Fibroblast of pulmonary artery (primary cell): ENCODE measurements at places on chromosomes 7 and 10.

- no peak for DNase-seq
Observed at GRCh38 chr10:14826076-14826829, 11.6 kb downstream of the CDNF start.

- DNase-seq: no peak
Observed at GRCh38 chr10:774661-775244, 85.3 kb upstream of the DIP2C start.

GRCh38 chr10:131210181-131210580 is 101.3 kb downstream of the TCERG1L start:
- no peak for DNase-seq

GRCh38 chr10:111762114-111762513 is 421.5 kb downstream of the GPAM start:
- no peak for DNase-seq

DNA sequence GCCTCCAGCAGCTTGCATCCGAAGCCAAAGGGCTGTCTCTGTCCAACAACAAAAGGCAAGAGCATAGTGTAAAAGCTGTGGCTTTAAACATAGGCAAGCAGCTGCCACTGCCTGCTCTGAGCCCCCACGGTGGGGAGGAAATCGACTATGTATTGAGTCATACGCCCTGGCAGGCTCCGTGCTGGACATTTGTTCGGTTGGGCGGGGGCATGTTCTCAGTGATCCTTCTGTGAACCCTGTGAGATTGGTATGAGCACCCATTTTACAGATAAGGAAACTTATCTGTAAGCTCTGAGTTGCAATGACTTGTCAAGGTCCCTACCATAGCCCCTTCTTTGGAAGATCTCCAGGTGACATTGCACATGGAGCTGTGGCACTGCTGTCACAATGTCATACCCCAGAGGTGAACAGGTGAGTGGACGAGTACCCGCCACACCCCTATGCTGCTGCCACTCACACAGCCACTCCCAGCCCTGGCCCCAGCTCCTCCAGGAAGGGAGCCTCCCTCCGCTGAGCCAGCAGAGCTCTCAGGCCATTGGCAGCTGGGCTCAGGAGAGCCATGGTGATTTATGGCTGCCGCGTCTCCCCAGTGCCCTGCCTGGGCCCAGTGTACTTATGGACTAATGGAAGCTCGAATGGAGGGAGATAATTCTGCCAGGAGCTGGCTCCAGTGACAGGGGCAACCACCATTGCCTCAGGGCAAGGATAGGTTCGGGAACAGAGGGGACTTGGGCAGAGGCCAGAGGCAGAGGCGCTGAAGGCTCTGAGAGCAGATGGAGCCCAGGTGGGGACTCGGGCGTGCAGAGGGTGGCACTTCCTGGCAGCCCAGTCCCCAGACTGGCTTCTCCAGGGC is 43.7 kb downstream of the UNC5B start:
- DNase-seq: peak; percentile 93

- DNase-seq: peak; percentile 74
Observed at GRCh38 chr10:103849880-103850571, 5.3 kb downstream of the SH3PXD2A start.

DNA sequence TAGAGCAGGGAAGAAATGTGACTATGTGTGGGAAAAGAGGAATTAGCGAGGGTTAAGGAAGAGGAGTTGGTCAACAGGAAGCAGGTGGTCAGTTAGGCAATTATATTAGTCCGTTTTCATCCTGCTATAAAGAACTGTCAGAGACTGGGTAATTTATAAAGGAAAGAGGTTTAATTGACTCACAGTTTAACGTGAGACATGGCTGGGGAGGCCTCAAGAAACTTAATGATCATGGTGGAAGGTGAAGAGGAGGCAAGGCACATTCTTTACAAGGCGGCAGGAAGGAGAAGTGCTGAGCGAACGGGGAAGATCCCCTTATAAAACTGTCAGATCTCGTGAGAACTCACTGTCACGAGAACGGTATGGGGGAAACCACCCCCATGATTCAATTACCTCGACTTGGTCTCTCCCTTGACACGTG is 35.0 kb downstream of the RAMP3 start:
- DNase-seq: no peak

DNA sequence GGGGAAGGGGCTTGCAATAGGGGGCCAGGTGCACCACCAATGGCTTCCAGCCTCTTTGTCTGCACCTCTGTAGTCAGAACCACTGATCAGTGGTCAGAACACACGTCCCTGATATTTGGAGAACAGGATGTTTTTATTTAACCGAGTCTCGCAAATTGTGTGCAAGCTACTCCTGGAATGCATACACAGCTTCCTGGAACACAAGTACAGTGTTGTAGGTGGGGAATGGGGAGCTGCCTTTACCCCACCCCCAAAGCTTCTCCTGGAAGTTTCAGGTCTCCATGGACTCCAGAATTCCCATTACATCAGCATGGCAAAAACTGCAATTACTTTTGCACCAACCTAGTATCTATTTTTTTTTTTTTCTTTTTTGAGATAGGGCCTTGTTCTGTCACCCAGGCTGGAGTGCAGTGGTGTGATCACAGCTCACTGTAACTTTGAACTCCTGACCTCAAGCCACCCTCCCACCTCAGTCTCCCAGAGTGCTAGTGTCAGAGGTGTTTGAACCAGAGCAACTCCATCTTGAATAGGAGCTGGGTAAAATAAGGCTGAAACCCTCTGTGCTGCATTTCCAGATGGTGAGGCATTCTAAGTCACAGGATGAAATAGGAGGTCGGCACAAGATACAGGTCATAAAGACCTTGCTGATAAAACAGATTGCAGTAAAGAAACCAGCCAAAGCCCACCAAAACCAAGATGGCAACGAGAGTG is 374.0 kb downstream of the CALN1 start:
- no peak for DNase-seq

- no peak for DNase-seq
Observed at GRCh38 chr10:20903635-20904390, 6.7 kb upstream of the NEBL start.

- DNase-seq: no peak
Observed at GRCh38 chr10:116627386-116627933, 6.7 kb downstream of the PNLIPRP2 start.

GRCh38 chr7:129208667-129209066 is 16.2 kb upstream of the AHCYL2 start:
- DNase-seq: no peak

GRCh38 chr10:67550046-67550445 is 145.9 kb downstream of the CTNNA3 start:
- no peak for DNase-seq

DNA sequence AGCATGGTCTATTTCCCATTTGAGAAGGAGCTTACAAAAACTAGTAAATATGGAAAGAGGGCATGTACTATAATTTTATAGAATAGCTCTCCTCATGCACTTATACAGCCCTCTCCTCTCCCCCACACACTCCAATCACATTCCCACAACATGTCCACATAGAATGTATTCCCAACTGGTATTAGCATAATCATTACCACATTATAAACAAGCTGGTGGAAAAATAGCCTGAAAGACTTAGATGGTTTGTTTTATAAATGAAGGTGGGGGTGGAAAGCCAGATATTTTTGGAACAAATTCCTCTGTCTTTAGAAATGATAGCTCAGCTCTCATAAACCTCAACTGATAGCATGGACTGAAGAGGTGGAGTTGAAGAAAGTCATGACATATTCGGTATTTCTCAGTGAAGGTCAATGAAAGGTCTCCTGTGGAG is 410.1 kb downstream of the SUGCT start:
- DNase-seq: no peak

DNA sequence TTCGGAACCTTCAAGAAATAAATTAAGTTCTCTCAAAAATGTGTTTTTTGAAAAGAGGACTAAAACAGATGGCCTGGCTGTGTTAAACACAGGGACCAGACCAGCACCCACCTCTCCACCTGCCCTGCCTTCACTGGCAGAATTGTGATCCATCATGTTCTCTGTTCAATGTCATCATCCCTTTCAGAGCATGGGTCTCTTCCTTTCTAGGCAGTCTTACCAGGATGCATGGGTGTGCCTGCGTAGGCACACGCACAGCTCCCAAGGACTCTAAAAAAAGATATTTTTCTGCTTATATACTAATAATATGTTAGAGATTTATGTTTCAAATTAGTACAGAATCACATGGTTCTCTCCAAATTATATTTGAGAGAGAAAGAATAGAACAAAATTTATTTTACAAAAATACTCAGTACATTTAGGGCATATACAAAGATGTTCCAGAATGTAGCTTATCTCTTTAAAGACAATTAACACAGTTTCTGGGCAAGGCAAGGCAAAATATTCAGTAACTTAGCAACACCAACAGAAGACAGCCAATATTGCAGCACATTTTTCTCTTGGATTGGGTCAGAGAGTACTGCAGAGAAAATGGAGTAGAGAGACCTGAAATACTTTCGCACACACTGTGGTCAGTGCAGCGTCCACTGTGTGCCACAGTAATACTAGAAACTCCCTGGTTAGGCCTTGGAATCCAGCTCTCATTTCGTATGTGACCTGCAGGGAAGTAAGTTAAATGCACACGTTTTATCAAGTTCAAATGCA is 52.8 kb downstream of the EGFR start:
- DNase-seq: no peak

DNA sequence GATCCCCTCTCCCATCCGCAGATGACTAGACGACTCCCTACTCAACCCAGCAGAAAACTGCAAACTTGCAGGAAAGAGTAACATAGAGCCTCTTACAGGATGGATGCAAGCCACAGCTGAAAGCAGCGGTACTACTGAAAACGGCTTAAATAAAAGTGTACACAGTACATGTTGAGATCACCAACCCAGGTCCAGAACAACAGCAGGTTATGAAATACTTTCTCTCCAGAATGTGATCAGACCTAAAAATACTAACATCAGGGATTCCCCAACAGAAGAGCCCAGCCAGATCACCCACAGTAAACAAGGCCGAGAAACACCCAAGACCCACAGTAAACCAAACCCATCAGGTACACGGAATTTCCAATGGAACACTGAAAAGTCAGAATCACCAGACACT is 13.2 kb downstream of the ATE1 start:
- no peak for DNase-seq

DNA sequence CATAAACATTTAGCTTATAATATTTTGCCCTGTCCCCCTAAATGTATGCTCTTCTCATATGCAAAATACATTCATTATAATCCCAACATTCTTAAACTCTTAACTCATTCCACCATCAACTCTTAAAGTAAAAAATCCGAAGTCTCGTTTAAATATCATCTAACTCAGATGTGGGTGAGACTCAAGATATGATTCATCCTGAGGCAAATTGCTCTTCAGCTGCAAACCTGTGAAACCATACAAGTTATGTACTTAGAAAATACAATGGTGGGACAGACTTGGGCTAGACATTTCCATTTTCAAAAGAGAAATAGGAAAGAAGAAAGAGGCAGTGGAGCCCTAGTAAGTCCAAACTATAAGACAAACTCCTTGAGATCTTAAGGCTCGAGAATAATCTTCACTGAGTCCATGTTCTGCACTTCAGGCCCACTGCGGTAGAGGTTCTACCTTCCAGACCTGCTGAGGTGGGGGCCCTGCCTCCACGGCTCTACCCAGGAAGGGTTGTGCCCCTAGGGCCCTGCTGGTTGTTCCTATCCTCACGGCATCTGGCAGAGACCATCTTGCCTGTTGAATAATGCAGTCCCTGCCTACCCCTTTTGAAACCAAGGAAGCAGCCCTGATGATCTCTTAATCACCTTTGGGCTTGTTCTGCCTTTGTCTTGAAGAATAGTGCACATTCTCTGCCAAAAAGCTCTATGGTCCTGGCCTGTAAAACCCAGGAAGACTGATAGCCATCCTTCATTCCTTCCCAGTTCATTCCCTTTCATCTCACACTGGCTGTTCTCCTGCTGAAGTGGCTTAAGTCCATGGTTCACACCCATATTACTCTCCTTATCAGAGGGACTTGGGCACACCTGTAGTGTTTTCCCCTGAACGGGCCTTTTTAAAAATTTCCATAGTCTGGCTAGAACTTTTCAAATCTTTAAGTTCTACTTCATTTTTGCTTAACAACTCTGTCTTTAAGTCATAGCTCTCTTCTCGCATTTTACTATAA is 37.3 kb downstream of the INPP5F start:
- DNase-seq: no peak

GRCh38 chr7:38798552-38799267 is 110.3 kb downstream of the VPS41 start:
- no peak for DNase-seq
